ENCODE measurements at places on chromosomes 6 and 20.

DNA sequence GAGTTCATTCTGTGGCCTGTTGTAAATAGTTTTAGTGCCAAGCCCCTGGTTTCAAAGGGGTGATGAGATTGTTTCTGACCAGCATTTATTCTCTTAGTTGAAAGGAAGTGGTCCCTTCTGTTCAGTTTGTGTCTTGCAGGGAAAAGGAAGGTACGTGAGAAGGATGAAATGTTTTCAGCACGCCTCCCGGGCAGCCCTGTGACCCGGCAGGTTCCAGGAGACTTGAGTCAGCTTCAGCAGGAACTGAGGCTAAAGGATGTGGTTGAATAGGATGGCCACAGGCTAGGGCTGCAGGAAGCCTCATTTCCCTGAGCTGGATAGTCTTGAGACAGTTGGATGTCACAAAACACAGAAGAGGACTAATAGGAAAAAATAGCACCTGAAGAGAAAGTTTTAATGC lies 132.4 kb upstream of the SYNDIG1 start:
- DNase-seq: no peak

DNA sequence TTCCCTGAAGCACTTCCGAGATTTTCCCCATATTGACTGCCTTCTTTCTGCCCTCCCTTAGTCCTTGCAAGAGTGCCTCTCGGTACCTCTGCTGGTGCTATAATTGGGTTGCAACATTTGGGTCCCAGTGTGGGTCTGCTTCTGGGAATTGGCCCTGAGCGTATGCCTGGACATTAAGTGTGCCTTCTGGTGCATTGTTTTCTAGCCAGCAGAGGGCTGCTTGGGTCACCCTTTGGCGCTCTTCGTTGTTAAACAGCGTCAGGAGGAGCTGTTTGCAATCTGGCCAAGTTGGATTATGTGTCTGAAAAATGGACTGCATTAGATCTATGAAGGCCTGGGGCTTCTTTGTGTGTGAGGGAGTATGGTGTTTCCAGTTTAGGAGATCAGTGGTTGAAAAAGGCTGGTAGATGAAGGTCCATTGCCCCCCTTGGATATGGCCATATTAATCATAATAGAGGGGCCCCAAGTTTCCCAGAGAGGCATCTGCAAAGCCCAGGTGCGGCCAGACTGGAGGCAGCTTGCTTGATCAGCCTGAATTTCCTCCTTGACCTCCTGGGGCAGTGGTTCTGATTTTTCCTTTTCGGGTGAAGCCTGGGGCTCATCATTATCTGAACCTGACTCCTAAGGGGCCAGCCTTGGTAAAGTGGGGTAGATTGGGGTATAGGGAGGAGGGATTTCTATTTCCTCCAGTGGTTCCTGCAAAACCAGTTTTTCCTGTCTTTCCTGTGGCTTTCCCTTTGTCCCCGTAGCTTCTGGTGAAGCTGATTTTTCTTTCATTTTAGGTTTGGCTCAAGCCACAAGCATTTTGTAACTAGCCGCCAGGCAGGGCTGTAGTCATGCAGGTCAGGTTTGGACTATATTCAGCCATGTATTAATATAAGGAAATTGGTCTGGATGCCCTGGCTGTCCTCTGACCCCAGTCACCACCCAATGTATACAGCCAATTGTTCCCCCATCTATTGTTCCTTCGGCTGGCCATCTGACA lies 85.4 kb upstream of the GPR6 start:
- no peak for DNase-seq

DNA sequence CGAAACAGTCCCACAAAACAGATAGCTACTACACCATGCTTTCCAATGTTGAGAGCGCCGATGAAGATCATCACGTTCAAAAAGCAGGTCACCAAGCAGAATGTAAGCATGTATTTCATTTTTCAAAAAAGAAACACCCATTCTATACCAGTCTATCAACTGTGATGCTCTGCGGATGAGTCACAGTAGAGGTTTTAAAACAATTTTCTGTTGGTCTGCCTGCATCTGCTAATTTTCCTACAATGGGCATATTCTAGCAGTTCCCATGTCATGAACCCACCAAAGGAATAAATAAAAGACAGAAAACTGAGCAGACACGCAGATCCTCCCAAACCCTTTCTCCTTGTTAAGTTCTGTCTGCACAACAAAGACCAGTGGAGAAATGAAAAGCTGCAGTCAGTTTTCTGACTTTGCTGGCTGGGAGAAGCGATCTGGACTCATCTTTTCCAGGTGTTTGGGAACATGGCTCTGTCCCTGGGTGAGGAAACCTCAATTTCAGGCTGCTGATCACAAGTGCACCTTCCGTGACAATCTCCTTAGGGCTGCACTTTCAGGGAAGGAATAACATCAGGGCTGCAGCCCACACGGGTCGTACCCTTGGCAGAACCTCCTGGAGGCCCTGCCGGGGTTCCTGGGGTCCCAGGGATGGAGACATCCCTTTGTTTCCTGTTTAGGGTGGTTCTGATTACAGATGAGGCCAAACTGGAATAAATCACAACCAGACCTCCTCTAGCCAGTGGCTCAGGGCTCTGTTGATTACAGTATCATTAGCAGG lies 200.1 kb downstream of the BMP7 start:
- no peak for DNase-seq

GRCh38 chr6:101226677-101227135 lies 166.8 kb upstream of the GRIK2 start:
- no peak for DNase-seq

GRCh38 chr6:33205191-33206026 lies 954 bp downstream of the HSD17B8 start:
- DNase-seq: peak; percentile 59

DNA sequence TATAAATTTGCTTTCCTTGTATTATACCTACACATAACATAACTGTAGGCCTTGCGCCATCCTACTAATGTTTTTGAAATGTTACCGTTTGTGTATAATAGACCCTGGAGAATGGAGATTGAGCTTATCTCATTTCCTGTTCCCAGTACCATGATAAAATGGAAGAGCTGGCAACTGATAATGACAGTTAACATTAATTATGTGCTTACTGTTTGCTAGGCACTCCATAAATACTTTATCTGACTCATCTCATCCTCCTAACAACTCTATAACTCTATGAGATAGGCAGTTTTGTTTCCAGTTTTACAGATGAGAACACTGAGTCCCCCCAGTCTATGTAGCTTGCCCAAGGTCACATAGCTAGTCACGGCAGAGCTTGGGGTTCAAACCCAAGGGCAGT lies 396.7 kb downstream of the SYNE1 start:
- DNase-seq: no peak

DNA sequence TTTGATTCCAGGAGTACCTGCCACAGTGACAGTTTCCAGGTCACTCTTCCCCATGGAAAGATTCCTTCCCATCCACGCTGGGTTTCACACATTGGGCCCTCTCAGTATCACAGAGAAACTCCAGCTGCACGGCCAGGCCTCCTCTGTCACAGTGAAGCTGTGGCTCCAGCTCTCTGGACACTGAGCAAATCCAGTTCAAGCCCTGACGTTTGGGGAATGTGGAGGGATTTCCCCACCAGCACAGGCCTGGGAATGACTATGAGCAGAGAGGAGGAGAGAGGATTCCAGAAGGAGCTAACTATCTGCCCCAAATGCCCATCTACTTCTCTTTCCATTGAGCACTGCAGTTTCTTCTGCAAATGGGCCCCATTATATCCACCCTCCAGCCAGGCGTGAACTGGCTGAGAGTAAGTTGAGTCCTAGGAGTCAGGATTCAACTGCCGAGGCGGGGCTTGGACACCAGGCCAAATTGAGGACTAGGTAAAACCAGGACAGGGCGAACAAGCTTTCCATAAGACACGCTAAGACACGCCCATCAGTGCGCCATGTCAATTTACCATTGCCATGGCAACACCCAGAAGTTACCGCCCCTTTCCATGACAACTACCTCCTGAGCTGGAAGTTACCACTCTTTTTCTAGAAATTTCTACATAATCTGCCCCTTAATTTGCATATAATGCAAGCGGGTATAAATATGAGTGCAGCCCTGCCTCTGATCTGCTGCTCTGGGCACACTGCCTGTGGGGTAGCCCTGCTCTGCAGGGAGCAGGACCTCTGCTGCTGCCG lies 9.2 kb upstream of the BNIP5 start:
- no peak for DNase-seq

DNA sequence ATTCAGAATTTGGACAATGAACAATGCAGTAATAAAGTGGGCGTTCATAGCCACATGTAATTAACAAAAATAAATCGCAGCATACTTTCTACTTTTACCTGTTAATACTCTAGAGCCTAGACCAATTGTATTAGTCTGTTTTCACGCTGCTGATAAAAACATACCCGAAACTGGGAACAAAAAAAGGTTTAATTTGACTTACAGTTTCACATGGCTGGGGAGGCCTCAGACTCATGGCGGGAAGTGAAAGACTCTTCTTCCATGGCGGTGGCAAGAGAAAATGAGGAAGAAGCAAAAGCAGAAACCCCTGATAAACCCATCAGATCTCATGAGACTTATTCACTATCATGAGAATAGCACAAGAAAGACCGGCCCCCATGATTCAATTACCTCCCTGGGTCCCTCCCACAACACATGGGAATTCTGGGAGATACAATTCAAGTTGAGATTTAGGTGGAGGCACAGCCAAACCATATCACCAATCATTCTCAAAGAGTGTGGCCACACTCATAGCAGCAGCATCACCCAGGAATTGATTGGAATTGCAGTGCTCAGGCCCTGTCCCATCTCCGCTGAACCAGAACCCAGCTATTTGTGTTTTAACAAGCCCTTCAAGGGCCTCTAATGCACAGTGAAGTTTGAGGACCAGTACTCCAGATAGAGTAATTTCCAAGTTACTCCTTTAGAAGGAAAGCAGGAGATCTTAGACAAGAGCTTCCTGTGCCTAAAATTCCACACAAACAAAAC lies 650.0 kb downstream of the KIF16B start:
- no peak for DNase-seq

DNA sequence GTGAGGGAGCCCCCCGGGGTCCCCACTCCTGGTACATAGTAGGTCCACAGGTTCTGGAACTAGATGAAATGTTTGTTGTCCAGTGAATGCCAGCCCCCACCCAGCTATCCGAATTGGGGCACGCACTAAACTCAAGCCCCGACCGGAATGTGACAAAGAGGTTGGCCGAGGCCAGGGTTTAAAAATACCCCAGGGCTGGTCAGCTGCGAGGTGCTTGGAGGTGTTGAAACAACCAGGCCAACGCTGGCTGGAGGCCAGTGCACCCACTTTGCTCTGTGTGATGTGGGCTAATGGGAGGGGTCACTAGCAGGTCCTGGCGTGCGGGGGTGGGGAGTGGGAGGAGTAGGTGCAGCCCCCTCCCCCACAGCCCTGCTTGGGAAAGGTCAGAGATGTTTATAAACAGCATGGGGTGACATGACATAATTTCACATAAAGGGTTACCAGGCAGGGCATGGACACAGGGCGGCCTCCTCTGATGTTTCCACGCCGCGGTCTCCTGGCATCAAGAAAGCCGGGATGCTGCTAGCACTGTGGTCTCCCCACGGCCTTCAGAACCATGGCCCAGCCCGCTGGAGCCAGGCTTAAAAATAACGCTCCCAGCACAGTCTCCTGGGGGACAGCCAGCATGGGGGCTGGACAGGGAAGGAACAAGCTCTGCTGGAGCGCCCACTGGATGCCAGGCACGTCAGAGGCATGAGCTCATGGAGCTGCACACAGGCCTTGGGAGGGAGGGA lies 111.2 kb upstream of the PTPN1 start:
- DNase-seq: no peak
